ENCODE measurements at places on chromosomes 2 and 18.

DNA sequence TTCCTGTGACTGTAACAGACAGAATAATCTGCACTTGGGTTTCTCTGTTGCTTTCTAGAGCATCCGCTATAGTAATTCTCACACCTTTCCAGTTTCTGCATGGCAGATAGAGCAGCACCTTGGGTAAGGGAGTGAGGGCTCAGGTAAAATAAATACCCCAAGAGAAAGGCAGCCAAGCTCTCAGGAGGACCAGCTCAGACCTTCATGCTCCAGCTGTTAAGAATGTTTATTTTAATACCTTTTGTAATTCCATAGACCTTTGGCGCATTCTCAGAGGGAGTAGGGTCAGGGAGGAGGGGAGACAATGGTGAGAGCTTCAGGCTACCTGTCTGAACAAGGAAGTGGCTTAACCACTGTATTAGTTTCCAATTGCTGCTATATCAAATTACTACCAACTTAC, 16.2 kb upstream of the TMEM178A start:
- DNase-seq = no peak

DNA sequence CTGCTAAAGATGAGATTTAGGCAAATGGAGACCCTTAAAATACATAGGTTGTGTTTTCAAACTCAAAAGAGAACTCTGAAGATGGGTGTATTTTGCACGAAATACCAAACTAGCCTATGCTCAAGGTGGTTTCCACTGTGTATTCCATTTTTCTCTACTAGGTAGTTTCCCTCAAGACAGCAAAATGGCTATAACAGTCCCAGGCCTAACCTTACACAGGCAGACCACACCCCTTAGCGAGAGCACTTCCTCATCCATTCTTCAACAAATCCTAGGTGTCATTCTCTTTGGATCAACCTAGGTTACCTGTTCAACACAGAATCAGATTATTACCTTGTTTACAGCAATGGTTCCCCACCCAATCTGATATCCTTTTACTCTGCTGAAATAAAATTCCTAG, 42.6 kb downstream of the HNRNPLL start:
- no peak for DNase-seq

DNA sequence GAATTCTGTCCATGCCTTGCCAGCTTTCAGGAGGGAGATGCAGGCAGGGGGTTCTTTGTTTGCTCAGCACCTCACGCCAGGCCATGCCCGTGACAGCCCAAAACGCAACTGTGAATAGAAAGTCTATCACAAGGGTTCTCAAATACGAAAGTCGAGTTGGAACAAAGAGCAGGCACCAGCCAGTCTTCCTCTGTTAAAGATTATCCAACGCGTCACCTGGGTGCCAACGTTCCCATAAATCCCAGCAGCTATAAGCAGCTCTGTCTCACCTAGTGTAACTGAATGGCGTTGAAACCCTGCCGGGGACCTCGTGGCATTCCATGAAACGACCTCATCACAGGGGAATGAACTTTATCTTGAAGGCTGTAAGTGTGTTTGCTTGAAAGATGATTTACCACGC, 84.8 kb upstream of the GATA6 start:
- no peak for DNase-seq

DNA sequence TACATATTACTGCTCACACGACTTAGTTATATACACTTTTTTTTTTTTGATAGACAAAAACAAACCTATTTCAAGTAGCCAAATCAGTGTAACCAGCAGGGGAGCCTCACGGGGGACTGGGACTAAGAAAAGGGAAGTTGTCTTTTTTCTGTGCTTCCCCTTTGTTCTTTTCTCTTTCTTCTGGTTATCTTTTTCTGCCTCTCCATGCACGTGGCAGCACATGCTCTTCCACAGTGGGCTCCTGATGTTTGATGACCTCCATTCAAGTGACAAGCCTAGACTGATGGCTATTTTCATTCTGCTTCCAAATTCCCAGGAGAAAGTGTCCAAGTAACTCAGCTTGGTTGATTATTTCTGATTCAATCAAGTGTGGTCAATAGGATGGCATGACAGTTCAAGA, 98.2 kb upstream of the STK39 start:
- DNase-seq = no peak

- DNase-seq = no peak
Observed at GRCh38 chr2:130823886-130824491, 12.7 kb upstream of the ARHGEF4 start.

DNA sequence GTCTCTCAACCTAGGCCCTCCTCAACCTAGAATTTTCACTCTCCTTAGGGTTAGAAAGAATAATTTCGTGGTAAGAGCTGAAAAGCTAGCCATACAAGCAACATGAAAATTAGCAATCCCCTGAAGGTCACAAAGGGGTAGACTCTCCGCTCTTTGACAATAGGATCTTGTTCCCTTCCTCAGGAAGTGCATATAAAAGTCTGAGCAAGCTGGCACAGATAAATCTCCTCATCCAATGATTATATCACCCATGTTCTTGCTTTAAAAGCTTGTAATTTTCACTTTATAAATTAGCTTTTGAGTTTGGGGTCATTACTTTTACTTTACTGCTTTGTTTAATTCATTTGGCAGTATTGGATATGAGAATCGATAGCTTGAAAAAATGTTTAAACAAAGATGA, 852.3 kb upstream of the CRIM1 start:
- DNase-seq = no peak

- peak; percentile 31 for DNase-seq
Observed at GRCh38 chr18:43422518-43422917, 145.2 kb upstream of the SYT4 start.

GRCh38 chr2:174984561-174984960, 20.6 kb downstream of the CHN1 start:
- DNase-seq = no peak
